Activated CD8-positive, alpha-beta memory T cell treated with anti-CD3 and anti-CD28 coated beads for 36 hours (primary cell): ENCODE measurements at places on chromosomes 3 and 15. TPM values are rescaled to one million over a fixed set of nuclear protein-coding genes. Genes with fewer than 3 reads are reported as not detected.

The BNC1 gene
- not detected for total RNA-seq

The GOLGA6A gene
- total RNA-seq, result not detected

The ATP13A3 gene
- total RNA-seq, result 186 TPM

The CHMP2B gene
- 34.1 TPM for total RNA-seq

The SLC26A6 gene
- total RNA-seq, result 30.4 TPM

The GABPB1 gene
- total RNA-seq, result 48.1 TPM

The CSTA gene
- total RNA-seq, result not detected
